ENCODE measurements at places on chromosomes 1 and 21.

- no peak for DNase-seq
These were observed 29.8 kb upstream of the HHAT start for GRCh38 chr1:210298936-210299335.

DNA sequence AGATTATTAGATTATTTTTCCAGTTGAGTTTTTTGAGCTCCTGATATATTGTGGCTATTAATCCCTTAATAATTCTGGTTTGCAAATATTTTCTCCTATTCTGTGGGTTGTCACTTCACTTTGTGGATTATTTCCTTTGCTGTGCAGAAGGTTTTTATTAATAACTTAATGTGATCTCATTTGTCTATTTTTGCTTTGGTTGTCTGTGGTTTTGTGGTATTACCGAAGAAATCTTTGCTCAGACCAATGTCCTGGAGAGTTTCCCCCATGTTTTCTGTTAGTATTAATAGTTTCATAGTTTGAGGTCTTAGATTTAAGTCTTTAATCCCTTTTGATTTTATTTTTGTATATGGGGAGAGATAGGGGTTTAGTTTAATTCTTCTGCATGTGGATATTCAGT is 7.1 kb upstream of the TBX19 start:
- DNase-seq: no peak

DNA sequence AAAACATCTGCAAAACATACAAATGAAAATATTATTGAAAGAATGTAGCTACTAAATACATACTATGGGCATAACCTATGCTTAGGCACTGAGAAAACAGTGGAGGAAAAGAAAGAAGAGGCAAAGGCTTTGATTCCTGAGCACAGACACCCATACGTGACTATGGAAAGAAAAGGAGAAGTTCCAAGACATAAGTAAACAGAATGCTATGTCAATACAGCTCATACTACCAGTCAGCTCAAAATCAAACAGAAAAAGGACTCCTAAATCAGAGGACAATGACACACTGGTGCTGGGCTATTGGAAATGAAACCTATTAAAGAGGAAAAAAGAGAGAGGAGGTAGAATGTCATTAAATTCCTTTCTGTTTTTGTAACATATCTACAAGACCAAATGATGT is 225.4 kb downstream of the SMYD3 start:
- DNase-seq: no peak

GRCh38 chr1:212638492-212639151 is 30.1 kb downstream of the ATF3 start:
- DNase-seq: no peak

- DNase-seq: no peak
These were observed 22.4 kb downstream of the ARMH1 start for GRCh38 chr1:44696789-44697345.

- no peak for DNase-seq
These were observed 80.3 kb downstream of the TMEM200B start for GRCh38 chr1:29043274-29043965.

DNA sequence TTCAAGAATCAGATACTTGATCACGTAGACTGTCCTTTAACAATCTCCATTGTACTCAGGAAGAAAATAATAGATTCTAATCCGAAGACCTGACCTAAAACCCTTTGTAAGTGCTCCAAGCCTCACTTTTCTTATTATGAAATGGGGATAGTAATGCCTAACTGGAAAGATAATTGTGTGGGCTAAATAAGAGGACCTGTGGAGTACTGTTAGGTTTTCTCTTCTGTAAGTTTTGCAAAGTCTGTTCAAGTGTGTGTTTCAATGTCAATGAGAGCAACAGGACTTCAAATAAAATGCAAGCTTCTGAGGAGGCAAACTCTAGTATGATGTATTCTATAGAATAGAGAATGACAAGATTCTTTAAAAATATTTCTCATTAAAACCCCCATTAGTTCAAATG is 348.6 kb downstream of the USP25 start:
- no peak for DNase-seq

DNA sequence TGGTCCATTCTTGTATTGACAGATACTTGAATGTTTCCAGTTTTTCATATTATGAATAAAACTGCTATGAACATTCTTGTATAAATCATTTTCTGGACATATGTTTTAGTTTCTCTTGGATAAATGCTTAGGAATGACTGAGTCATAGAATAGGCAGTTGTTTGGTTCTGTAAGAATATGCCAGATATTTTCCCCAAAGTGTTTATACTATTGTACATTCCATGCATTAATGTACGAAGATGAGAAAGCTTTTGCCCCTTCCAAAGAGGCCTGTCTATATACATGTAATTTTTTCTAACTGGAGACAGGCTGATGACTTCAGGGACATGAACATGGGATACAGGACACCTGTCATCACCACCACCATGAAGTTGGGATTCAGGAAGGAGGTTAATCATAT is 11.3 kb downstream of the NBPF3 start:
- DNase-seq: no peak

- no peak for DNase-seq
These were observed 956 bp downstream of the ATP1A2 start for GRCh38 chr1:160116283-160117147.

DNA sequence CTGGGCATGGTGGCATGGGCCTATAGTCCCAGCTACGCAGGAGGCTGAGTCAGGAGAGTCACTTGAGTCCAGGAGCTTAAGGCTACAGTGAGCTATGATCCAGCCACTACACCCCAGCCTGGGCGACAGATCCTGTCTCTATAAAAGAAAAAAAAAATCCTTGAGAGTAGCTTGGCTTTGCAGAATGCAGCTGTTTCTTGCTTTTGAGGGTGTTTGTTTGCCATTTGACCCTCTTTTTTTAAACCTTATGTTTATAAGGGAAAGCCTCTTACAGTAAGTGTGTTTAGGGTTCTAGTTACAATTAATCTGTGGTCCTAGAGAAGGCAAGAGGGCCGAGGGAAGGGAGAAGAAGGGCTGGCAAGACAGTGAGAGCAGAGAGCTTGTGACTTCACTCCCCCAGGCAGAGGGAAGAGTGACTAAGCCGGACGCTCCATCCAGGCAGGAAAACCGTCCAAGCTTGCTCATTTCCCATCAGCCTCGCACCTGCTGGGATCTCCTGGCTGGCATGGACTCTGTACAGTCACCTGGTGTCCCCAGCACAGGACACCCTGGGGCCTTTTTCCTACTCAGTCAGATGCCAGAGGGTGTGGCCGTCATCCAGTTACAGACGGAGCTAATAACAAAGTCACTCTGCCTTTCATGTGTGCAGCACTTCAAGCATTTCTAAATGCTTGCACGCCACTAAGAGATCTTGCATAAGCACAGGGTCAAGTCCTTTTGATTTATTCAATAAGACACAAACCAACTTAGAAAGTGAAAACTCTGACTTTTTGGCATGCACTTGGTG is 55.5 kb upstream of the PSEN2 start:
- no peak for DNase-seq

DNA sequence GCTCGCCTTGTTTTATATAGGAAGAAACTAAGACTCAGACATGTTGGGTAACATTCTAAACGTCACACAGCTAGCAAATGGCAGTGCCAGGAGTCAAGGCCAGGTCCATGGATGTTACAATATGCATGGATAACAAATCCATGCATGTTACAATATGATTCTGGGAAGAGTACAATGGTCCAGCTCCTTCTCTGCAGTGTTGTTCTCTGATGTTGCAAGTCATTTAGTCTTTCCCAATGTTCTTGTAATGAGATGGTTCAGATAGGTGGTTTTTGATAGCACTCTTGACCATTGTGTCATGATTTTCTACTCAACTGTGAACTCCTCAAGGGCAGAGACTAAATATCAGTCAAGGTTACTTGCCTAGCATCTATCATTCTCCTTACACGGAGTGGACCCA is 15.7 kb upstream of the LRRN2 start:
- no peak for DNase-seq

DNA sequence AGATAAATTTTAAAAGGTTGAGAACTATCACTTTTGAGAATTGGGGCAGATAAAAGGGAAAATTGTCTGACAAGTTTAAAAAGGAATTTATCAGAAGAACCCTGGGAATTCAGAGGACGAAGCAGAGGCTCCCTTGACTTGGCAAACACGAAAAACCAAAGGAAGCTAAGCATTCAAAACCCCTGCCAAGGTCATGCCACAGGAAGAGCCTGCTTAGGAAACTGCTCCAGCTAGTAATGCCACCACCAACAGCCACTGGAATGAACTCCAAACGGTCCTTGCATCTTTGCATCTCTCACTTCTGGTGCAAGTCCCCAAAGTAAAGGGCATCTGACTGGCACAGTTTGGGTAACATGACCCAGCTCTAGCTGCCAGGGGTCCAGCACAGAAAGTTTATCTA is 7.2 kb downstream of the GPBP1L1 start:
- no peak for DNase-seq

DNA sequence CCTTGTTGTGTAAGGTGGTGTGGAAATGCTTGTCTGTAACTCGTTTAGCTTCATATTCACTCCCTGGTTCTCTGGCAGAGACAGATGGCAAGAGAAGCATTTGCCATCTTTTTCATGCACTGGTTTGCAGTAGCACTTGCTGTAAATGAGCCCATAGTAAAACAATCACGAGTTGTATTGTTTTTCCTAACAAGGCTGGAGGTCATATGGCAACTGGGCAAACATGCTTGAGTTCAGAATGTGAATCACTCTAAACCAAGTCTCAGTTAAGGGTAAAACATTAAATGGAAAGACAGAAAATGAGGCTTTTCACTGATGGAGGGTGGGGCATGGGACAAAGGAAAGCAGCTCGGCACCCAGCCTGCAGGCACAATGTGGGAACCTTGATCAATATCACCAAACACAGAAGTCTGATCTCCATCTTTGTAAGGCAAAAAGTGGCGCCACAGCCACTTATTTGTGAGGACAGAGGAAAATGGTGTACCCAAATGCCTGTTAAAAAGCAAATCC is 26.5 kb upstream of the LPAR3 start:
- DNase-seq: no peak

DNA sequence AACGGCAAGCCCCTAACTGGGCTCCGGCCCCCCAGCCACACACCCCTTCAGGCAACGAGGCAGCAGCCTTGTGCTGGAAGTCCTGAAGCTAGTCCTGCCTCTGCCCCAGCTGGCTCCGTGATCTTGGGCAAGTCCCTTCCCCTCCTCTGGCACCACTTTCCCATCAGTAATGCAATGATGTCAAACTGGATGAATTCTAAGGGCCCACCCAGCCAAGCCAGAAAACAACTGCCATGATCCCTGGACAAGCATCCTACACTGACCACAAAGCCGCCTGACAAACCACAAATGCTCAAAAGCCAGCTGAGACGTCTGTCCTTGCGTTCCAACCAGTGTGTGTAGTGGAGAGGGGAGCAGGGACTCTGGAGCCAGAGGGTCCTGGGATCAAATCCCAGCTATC is 26.8 kb downstream of the IFFO2 start:
- no peak for DNase-seq

GRCh38 chr1:8871539-8871935 is 6.9 kb downstream of the ENO1 start:
- DNase-seq: no peak

GRCh38 chr1:215911406-215911968 is 344.4 kb downstream of the KCTD3 start:
- no peak for DNase-seq

DNA sequence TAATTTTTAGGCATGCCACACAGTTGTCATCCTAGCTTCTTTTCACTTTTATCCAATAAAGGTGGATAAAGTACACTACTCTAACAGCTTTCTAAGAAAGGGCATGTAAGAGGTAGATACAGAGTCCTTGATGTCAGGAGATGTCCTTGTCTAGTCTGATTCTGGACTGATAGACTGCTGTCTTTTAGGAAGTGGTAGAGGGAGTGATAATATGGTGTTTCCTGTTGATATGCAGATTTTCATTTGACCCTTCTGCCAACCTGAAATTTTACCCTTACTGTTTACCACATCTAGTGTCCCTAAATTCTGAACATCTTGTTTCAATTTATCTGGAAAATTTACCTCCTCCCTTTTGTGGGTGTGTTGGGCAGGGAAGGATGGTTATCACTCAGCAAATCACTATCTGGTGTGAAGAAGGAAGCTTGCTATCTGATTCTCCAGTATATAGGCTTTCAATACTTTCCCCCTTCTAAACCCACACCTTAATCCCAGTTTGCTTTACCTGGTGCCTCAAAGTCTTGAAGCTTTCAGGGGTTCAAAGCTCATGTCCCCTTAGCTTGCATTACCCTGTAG is 354.9 kb upstream of the SNX7 start:
- DNase-seq: no peak

DNA sequence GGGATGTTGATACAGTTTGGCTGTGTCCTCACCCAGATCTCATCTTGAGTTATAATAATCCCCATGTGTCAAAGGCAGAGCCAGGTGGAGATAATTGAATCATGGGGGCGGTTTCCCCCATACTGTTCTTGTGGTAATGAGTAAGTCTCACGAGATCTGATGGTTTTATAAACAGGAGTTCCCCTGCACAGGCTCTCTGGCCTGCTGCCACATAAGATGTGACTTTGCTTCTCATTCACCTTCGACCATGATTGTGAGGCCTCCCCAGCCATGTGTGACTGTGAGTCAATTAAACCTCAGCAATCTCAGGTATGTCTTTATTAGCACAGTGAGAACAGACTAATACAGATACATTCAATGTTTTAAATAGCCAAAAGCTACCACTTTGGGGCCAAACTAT is 41.1 kb downstream of the SLC35F3 start:
- DNase-seq: no peak
